Stimulated activated CD4-positive, alpha-beta T cell treated with anti-CD3 and anti-CD28 coated beads, Interleukin-4, amount 100 ng/mL, for 24 hours (primary cell): ENCODE measurements at places on chromosomes 16 and 17.

DNA sequence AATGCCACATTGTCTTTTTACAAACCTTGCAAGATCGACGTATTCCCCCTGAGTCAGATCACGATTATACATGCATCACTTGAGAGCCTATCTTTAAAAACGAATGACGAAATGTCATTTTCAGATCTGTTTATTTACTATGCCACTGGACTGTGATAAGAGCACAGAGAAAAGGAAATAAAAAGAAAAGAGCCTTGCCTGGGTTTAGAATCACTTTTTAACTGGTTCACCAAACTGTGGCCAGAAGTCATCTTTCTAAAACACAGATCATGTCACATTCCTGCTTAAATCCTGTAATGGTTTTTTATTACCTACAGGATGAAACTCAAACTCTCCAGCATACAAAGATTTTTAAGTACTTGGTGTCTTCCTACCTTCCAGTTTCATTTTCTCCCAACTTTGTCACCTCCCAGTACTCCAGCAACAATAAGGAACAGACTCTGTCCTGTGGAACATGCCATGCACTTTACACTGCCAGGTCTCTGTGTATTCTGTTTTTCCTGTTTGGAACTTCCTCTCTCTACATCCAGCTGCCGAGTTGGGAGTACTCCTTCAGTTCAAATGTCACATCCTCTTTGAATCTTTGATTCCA, 91.5 kb downstream of the SNX11 start:
- DNase-seq, result no peak

DNA sequence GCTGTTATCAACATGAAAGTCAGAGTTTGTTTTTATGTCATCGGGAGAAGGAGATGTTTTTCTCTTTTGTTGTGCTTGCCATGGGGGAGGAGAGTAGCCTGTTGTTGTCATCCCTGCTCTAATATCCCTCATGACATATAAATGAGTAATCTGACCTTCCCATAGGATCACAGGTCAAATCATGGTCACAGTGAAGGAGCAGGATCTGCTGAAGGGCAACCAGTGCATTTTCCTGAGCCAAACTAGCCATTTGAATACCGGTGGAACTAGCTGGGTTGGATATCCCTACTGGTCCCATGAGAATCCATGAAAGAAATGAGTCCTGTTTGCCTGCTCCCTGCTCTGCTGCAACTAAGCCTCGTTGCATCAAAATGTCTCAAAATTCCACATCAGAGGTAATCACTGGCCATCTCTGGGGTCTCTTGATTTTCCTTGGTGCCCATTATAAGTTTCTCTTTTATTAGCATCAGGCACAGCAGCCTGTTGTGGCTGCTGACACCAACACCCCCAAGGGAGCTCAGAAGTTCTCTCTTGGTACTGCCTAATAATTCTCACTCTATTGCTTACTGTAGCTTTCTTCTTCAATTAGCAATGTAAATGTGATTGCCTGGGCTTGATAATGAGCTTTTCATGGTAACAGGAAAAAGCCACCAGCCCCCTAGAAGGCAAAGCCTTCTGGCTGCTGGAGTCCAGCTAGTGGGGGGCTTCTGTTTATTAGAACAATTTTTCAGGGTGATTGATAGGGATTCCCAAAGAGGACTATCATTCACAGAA, 211.4 kb upstream of the ERCC4 start:
- no peak for DNase-seq

- no peak for DNase-seq
Measured at GRCh38 chr16:50887500-50888298, 145.8 kb downstream of the CYLD start.

GRCh38 chr16:54633943-54634362, 296.7 kb upstream of the IRX5 start:
- no peak for DNase-seq

DNA sequence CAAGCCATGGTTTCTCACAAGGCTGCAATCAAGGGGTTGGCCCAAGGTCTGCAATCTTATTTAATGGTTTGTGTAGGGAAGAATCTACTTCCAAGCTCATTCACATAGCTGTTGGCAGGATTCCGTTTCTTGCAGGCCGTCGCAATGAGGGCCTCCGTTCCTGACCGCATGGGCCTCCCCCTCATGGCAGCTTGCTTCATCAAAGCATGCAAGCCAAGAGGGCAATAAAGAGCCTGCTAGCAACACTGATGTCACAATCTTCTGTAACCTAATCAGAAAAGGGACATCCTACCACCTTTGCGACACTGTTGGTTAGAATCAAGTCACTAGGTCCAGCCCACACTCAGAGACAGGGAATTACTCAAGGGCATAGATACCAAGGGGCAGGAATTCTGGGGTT, 95.5 kb downstream of the CCT6B start:
- DNase-seq, result no peak

GRCh38 chr17:48046296-48046695, 1.9 kb upstream of the NFE2L1 start:
- DNase-seq, result no peak

DNA sequence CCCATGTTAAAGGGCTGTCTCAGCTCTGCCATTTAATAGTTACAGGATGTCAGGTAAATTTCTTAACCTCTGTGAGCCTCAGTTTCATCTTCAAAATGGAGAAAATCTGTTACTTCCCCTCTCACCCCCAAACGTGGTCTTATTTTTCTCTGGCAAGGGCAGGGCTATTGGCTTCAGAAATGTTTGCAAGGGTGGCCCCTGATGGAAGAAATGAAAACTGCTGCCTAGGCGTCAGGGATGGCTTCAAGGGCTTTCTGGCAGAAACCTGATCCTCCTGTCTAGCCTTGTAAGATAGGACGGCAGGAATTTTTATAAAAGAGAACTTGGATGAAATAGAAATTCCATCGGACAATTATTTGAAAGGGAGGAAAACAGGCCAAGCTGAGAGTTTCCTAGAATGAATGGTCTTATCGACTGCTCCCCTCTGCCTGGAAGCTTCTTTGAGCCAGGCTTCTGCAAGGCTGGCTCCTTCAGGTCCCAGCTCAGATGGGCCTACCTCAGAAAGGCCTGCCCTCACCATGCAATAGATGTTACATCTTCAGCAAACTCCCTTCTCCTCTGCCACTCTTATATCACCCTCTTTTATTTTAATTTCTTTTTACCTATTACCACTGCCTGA, 43.0 kb upstream of the TANGO6 start:
- DNase-seq, result peak; percentile 54

DNA sequence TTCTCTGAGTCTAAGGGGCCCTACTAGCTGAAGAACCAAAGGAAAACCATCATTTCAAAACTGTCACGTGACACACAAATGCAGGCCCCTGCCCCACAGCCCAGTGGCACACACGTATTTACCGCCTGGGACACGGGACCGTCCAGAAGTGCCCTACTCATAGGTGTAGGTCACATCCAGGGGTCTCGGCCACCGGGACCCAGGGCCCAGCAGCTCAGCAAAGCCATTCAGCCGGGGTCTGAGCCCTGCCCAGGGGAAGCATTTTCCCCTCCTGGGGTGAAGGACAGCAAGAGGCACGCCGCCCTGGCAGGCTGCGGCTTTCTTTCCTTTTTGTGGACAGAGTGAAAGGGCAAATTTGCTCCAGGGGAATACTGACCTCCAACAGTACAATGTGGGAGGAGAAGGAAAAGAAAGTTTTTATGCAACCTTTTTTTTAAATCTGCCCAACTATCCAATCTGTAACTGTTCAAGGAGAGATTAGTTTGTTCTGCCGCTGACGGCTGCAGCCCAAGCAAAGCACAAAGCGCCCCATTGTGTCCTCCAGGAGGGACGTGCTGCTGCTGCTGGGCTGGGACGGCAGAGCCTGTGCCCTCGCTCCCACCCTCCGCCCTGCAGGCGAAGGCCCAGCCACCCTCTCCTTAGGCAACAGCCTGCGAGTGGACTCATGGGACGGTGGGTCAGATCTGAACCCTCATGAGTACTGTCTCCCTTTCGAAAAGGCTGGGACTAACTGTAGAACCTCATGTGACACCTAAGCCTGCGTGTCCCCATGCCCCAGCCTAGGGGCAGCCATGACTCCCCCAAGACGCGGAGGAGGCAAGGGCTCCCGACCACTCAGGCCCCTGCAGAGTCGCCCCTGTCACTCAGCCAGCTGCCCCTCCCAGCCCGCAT, 21.3 kb downstream of the SLC7A5 start:
- DNase-seq, result no peak

DNA sequence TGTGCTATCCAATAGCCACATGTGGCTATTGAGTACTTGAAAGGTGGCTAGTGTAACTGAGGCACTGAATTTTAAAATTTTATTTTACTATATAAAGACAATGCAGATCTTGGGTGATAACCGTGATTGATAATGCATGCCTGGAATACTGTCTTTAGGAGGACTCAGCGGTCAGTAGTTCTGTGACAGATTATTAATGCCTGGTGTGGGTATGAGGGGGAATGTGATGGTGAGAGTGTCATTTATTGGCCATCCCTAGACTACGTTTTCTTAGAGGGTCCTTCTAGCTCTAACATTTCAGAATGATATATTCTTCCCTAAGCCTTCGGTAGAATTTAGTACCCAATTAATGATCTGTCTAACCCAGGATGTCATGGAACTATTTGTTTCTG, 157.6 kb downstream of the CPPED1 start:
- DNase-seq, result no peak

- DNase-seq, result no peak
Measured at GRCh38 chr17:57636985-57637665, 108.0 kb downstream of the CCDC182 start.

- DNase-seq, result no peak
Measured at GRCh38 chr17:35788477-35789368, 6.7 kb downstream of the MMP28 start.

DNA sequence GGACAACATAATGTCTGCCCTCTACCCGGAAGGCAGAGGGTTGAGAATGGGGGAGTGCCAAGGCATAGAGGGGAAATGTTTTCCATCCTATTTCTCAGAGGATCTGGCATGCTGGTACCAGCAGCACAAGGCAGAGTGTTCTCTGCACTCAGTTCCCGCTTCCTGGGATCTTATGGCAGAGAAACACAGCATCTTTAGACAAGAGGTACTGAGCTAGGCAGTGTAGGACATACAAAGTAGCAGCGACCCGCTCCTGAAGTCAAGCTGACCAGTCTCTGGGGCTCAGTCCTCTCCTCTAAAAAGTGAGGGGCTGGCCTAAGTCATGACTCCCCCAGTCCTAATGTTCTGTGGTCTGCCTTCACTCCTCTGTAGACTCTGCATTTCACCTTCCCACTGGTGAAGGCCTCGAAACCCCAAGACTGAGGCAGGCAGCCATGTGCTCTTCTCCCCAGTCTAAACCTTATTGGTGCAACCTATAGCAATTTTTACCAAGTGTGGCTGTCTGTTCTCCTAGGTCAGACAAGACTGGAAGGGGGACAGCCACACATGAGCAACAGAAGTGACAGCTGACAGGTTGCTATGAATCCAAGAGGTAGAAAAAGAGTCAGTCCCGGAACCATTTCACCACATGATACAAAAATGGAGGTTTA, 11.3 kb upstream of the TSPOAP1 start:
- peak; percentile 37 for DNase-seq

GRCh38 chr17:43559161-43559816, 13.1 kb upstream of the ETV4 start:
- DNase-seq, result no peak

- no peak for DNase-seq
Measured at GRCh38 chr16:89019511-89019910, 42.5 kb upstream of the CBFA2T3 start.

DNA sequence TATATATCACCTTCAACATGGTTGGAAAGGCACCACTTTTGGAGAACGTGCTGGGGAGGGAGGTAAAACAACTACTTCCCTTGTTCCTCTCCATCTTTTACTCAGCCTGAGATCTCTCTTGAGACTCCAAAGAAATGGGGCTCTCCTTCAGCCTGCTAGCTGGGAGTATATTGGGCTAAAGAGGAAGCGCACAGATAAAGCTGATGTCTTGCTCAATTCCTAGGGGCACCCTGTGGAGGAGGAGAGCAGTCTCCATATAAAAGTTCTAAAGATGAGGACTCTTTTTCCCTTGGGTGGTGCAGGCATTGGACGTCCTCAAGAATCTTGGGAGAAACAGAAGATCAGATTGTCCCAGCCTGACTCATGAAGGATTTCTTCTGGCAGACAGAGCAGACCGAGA, 4.6 kb upstream of the ETV4 start:
- no peak for DNase-seq

DNA sequence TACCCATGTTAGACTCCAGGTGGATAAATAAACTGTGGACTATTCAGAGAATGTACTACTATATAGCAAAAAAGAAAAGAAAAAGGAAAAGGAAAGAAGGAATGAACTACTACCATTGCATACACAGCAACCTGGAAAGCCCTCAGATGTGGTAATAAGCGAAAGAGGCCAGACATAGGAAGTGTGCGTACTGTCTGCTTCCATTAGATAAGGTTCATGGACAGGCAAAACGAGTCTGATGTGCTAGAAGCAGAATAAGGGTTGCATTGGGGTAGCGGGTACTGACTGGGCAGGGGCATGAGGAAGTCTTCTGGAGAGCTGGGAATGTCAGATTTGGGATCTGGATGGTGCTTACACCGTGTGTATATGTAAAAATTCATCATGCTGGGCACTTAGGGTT, 21.8 kb downstream of the CLEC16A start:
- DNase-seq, result no peak

DNA sequence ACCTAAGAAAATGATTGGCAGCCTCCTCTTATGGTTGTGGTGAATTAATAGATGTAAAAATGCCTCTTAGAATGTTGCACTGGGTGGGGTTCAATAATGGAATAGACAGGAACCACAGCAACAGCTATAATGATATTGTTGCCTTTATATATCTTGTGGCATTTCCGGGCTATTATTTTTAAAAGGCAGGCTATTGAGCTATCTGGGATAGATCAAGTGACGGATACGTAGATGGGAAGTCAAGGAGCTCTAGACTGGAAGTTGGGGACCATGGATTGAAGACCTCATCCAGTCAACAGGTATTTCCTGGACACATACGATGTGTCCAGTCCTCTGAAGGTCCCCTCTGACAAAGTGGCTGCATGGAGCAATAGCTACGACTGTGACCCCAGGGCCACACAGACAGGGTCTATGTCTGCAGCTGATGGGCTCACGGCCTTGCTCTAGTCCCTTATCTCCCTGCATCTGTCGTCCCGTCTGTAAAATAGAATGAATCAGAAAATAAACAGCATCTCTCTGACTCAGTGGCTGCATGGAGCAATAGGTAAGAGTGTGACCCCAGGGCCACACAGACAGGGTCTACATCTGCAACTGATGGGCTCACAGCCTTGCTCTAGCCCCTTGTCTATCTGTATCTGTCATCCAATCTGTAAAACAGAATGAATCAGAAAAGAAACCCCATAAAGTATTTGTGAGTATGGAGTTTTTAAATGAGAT, 117.7 kb upstream of the FOXF1 start:
- DNase-seq, result no peak

- peak; percentile 82 for DNase-seq
Measured at GRCh38 chr17:60142872-60143499, 6.8 kb upstream of the CA4 start.

DNA sequence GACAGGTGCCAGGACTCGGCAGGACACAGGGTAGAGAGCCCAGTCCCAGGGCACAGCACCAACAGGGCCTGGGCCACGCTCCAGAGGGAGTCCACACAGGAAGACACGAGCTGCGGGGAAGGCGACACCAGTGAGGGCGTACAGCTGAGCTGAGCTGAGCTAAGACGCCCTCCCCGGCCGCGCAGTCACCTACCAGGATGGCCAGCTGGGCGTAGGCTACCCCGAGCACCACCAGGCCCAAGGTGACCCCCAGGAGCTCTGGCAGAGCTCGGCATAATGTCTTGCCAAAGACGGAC, 42.6 kb downstream of the TSC2 start:
- no peak for DNase-seq
